ENCODE measurements at places on chromosomes 11 and 22.
A peak's percentile ranks its signal among the peaks of the same experiment; 100 is the strongest.

DNA sequence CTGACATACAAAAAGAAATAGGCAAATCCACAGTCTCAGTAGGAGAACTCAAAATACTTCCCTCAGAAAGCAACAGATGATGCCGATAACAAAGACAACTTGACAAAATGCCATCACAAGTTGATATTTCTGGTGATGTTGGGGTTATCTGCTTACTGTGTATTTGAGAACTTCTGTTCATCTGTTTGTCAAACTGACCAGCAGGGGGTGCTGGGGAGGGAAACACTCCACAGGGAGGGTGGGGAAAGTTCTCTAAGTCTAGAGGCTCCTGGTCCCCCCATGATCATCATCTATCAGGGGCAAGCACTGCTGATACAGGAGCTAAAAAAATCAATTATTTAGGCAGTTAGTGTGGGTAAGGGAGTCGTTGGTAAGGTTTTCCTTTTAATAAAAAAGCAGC is 19.2 kb downstream of the GLYATL1 start:
- DNase-seq, result no peak

- no peak for DNase-seq
These were observed 179.8 kb downstream of the NAV2 start for GRCh38 chr11:19892387-19892786.

- peak; percentile 90 for DNase-seq
These were observed 4.8 kb upstream of the SLC3A2 start for GRCh38 chr11:62875698-62876478.

DNA sequence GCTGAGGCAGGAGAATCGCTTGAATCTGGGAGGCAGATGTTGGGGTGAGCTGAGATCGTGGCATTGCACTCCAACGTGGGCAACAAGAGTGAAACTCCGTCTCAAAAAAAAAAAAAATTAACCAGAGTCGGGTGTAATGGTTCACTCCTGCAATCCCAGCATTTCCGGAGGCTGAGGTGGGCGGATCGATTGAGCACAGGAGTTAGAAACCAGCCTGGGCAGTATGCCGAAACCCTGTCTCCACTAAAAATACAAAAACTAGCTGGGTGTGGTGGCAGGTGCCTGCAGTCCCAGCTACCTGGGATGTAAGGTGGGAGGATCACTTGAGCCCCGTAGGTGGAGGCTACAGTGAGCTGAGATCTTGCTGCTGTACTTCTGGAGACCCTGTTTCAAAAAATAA is 1.5 kb downstream of the RANGAP1 start:
- no peak for DNase-seq

- DNase-seq, result peak; percentile 31
These were observed 2.1 kb downstream of the METTL15 start for GRCh38 chr11:28110108-28110820.

- DNase-seq, result peak; percentile 79
These were observed 3.2 kb downstream of the PPIL2 start for GRCh38 chr22:21669026-21669425.

DNA sequence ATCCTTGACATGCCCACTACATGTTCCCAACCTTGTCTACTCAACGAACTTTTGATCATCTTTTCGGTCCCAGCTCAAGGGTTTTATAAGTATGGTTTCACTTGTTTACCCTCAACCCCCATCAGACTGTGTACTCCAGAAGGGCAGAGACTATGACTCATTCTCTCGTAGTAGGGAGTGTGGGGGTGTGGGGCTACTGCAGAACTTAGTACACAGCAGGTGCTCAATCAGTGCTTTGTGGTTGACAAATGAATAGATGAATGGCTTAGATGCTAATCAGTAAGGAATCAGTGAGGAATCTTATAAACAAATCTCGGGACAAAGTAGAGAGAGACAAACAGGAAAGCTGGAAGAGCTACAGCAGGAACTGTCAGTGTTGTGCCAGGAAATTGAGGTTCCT is 151.7 kb upstream of the PLET1 start:
- DNase-seq, result no peak

- no peak for DNase-seq
These were observed 18.4 kb upstream of the RAPSN start for GRCh38 chr11:47467357-47467756.

DNA sequence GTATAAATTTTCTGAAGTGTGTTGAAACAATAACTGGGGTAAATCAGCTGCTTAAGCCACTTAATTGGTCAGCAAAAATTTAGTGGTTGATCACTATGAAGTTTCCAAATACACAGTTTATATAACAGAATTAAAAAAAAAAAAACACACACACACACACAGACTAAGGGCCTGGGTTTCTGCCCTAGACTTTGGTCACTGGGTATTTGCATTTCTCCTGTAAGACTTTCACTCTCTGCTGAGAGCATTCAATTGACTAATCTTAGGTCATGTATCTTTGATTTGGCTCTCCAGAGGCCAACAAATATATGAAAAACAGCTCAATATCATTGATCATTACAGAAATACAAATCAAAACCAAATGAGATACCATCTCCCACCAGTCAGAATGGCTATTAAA is 214.3 kb downstream of the KCNA4 start:
- no peak for DNase-seq

GRCh38 chr11:67562963-67563704 is 20.5 kb upstream of the GSTP1 start:
- DNase-seq, result no peak

DNA sequence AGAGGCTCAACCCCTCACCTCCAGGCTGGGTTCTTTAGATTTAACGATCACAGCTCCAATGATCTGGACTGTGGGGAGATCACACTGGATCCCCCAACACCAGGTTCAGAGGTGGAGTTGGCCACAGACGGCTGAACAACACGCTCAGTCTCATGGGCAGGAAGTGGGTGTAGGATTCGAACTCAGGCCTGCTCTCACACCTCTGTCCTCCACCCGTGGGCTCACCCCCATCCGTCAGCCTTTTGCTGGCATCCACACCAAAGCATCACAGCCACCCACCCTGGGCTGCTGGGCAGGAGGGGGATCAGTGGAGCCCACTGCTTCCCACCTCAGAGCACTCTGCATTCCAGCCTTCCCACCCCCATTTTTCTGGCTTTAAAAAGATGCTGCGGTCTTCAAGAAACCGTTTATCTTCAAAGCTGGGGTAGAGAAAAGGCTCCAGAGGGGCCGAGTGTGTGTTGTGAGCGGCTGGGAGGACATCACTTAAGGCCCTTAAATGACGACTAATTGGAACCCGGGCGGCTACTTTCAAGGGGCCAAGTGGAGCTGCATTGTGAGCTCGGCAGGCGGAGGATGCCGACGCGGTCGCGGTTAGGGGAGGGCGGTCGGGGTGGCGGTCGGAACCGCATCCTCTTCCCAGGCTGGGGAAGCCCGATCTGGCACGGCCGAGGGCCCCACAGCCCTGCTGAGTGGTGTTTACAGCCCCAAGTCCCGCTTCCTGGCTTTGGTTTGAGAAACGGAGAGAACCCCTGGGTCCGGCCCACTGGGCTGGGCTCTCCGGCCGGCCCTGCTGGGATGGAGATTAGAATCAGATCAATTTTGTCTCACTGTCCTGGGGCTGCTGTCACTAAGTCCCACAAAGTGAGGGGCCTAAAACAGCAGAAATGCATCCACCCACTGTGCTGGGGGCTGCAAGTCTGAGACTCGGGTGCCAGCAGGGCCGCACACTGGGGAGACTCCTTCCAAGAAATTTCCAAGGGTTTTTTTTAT is 15.9 kb upstream of the FGF3 start:
- DNase-seq, result no peak

GRCh38 chr11:121367844-121368225 is 75.3 kb downstream of the SC5D start:
- no peak for DNase-seq

DNA sequence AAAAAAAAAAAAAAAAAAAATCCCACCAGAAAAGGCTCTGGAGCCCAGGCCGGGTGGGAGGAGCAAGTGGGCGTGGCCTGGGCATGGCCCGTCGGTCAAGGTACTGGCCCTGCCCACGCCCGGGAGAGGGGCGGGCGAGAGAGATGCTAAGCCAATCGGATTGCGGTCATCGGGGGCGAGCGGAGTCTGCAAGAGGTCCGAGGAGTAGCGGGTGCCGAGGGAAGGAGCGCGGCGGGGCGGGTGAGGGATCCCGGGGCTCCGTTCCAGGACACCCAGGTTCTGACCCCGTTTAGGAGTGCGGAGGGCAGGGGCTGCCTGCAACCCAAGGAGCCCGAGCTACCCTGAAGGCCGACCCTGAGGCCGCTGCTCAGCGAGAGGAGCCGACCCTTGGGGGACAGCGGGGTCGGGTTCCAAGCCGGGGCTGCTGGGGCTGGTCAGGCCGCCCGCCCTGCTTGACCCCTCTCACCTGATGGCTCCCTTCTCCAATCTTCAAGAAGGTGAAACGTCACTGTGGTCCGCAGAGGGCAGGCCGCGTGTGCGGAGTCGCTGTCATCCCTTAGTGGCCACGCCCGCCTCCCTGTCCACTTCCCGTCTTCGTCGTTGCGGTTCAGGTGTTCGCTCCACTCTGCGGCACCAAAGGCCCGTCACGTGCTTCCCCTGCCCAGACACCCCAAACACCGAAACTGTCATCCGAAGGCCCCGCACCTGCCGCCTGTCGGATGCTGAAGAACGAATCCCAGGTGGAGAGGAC is 11.1 kb upstream of the TAB1 start:
- no peak for DNase-seq

DNA sequence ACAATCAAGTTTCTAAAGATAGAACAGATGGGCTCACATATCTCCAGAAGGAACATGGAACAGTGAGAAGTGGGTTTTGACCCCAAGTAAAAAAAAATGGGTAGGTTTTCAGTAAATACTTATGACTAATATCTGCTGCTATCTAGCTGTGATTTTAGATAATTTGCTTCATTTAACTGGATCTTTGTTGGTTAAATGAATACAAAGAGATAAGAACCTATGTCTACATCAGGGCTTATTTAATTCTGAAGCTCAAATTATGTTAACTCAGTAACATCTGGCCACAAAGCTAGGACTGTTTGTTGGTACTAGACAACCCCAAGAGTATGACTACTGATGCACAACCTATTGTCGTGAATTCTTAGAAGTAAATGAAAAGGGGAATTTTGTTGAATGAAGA is 144.4 kb upstream of the SESN3 start:
- DNase-seq, result no peak

GRCh38 chr11:116030697-116031331 is 526.6 kb upstream of the CADM1 start:
- no peak for DNase-seq

GRCh38 chr11:86482692-86483091 is 108.0 kb downstream of the CCDC81 start:
- no peak for DNase-seq

DNA sequence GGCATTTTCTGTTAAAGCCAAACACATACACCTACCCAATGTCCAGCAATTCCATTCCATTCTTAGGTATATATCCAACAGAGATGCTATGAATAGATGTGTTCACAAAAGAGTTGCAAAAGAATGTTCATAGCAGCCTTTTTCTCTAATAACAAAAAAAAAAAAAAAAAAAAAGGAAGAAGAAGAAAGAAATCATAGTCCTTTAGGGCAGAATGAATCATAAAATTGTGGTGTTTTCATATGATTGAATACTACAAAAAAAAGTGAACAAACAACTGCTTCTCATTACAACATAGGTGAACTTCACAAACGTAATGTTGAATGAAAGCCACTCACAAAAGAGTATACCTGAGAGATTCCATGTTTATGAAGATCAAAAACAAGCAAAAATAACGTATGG is 66.8 kb upstream of the GRK3 start:
- DNase-seq, result no peak

DNA sequence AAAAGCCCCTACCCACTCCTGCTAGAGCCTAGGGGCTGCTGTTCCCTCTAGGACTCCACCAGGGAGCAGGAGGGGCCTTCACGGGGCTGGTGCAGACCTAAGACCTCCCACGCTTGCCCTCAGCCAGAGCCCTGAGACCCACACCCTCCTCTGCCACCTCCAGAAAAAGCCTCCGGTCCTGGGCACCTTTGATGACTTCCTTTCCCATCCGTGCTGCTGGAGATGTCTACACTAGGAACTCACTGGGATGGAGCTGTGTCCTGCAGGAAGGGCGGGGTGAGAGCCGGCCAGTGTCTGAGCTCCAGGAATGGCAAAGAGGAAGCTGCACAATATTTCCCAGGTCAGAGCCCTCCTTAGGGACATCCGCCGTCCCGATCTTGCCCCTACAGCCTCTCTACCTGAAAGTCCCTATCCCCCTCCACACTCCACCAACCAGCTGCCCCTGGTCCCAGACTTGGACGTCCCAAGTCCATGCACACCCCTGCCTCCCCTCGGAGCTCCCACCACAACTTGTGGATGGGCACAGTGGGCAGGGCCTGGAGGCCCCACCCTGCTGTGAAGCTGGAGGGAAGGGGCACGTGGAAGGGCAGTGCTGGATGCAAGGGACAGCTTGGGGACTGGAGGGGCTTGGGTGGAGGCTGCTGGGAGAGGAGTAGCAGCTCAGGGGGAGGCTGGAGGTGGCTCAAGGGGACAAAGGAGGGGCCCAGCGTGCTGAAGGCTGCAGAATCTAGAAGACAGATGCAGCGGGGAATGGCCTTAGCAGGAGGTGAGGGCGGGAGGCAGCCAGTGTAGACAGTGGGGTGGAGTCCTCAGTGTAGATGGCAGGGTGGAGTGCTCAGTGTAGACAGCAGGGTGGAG is 13.5 kb upstream of the LRP5 start:
- DNase-seq, result no peak

GRCh38 chr11:80473562-80473961 is 1032.7 kb upstream of the TENM4 start:
- no peak for DNase-seq

DNA sequence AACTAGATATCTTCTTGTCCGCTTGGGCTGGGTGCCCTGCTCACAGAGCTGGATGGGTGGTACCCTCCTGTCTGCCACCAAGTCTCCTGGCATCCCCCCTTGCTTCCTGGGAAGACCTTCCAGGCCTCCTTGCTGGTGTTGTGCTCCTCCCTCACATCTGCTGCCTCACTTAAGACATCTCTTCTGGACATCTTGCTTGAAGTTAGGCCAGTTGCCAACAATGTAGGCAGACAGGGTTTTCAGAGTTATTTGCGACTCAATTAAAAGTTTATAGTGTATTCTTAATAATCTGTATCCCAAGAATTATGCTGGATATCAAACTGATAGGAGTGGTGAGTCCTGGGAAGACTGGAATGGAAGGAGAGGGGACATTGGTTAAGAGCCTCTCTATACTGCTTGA is 64.0 kb upstream of the TNRC6B start:
- DNase-seq, result no peak

- DNase-seq, result peak; percentile 33
These were observed at the start of gene PHF21B for GRCh38 chr22:45009606-45010531. TSS of gene PHF21B (minus strand) at chr22:45010005. CDS start at chr22:45009549, 456 bp downstream.

- DNase-seq, result no peak
These were observed 1371.2 kb downstream of the BRD1 start for GRCh38 chr22:48456449-48456848.

- peak; percentile 72 for DNase-seq
These were observed 77.3 kb downstream of the SCN3B start for GRCh38 chr11:123577081-123577598.

GRCh38 chr11:122186439-122187080 is 70.5 kb upstream of the BLID start:
- DNase-seq, result no peak

GRCh38 chr11:35006389-35007128 is 90.1 kb downstream of the PDHX start:
- no peak for DNase-seq

GRCh38 chr22:40433416-40434090 is 63.2 kb downstream of the SGSM3 start:
- no peak for DNase-seq

- peak; percentile 46 for DNase-seq
These were observed 702 bp upstream of the KCNJ4 start for GRCh38 chr22:38455530-38456271.

Measured in T47D (cell line).